ENCODE measurements at places on chromosomes 1 and 21.

DNA sequence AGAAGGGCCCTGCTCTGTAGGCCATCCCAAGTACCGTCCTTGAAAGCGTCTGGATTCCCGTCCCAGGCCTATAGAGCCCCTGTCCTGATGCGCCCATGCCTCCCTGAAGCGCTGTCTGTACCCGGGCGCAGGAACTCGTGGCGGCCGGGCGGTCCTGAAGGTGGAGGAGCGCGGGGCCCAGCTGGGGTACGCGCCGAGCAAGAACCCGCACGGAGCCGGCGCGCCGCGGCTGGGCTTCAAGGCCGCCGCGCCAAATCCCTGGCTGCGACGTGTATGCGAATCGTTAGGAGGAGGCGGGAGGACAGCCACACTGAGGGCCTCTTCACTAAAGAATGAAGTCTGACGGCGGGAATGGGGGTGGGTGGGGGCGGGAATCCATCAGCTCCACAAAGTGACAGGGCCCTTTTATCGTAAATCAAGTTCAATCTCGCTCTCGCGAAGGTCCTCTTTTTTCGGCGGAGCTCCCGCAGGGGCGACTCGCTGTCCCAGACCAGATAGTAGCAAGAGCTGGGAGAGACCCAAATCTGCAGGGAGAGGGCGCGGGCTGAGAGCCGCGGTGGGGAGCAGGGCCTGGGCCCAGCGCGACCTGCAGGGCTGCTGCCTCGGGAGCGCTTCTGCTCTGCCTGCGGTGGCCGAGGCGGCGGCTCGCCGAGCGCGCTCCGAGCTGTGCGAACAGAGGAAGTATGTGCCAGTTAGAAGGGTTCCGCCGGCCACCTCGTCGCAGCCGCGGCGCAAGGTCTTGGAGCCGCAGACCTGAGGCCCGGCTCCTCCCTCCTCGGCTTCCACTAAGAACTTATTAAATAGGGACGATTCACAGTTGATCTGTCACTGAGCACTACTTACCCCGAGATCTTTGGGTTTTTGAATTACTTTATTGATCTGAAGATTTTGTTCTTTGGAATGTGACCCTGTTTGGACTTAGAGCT lies 10.4 kb downstream of the BARHL2 start:
- DNase-seq: no peak

GRCh38 chr1:37682334-37682987 lies 9.9 kb upstream of the CDCA8 start:
- DNase-seq: peak; percentile 63

- no peak for DNase-seq
Observed at GRCh38 chr21:38768471-38769063, 37.2 kb upstream of the ETS2 start.

- no peak for DNase-seq
Observed at GRCh38 chr1:85258536-85259117, 835 bp downstream of the C1orf52 start.

DNA sequence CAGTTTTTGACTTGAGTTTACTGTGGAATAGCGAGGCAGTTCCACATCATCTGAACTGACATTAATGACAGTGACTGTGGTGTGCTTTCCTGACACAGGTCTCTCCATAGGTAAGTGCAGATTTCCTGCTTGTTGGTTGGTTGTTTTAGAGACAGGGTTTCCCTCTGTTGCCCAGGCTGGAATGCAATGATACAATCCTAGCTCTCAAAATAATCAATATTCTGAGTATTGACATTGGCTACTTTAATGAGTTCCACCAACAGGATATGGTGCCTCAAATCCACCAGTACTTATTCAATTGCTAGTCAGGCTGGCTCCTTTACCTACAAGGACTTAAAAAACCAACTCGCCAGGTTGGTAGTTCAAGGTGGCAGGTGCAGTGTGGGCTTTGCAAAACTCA lies 63.8 kb downstream of the CLSTN1 start:
- no peak for DNase-seq

Measured in activated CD4-positive, alpha-beta T cell treated with anti-CD3 and anti-CD28 coated beads for 1 hour (primary cell).